ENCODE measurements at places on chromosomes 16 and 17.

GRCh38 chr17:50153650-50154575 is 3.4 kb upstream of the PPP1R9B start:
- DNase-seq = no peak

GRCh38 chr17:7742729-7743128 is 25.2 kb downstream of the DNAH2 start:
- DNase-seq = no peak

DNA sequence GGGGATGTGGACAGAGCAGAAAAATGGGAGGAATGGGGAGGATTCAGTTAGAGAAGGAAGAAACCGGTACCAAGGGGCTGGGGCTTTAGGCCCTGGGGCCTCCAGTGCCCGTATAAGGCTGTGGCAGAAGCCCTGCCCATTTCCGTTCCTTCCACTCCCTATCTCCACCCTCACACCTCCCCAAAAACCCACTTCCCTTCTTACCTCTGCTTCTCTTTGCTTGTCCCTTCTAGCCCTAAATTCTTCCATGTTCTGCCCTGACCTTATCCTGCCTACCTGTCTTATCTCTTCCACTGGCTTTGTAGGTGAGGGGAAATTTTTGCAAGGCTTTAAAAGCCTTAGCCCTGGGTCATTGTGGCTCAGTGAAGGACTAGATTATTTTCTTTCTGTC is 4.1 kb downstream of the RNF167 start:
- no peak for DNase-seq

DNA sequence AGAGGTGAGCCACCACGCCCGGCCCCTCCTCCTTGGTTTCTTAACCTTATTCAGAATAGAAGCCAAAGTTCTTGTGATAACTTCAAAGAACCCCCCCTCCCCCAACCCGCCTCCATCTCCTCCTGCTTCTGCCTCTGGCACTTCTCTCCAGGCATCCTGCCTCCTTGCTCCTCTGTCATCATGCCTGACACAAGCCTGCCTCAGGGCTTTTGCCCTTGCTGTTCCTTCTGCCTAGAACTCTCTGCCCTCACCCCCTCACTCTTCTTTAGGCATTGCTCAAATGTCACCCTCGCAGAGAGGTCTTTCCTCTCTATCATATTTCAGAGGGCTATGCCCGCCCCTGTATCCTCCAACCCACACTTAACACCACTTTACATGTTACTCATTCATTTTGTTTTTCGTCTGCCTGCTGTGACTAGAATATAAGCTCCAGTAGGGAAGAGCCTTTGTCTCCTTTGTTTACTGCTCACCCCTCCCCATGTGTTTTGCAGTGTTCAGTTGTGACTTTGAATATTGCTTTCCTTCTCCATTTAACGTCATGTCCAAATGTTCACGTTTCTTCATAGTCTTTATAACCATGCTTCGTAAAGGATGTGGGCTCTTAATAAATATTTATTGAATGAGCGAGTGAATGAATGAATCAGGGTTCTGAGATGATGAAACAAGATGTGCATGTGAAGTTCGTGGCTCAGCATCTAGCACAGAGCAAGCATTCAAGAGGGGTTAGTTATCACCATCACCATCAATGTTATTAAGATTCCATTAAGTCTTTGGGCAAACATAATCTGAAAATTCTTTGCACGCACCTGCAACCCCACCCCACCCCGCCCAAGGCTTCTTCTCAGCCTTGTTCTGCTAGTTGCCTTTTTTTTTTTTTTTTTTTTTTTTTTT is 186.2 kb upstream of the WSCD1 start:
- DNase-seq = no peak

DNA sequence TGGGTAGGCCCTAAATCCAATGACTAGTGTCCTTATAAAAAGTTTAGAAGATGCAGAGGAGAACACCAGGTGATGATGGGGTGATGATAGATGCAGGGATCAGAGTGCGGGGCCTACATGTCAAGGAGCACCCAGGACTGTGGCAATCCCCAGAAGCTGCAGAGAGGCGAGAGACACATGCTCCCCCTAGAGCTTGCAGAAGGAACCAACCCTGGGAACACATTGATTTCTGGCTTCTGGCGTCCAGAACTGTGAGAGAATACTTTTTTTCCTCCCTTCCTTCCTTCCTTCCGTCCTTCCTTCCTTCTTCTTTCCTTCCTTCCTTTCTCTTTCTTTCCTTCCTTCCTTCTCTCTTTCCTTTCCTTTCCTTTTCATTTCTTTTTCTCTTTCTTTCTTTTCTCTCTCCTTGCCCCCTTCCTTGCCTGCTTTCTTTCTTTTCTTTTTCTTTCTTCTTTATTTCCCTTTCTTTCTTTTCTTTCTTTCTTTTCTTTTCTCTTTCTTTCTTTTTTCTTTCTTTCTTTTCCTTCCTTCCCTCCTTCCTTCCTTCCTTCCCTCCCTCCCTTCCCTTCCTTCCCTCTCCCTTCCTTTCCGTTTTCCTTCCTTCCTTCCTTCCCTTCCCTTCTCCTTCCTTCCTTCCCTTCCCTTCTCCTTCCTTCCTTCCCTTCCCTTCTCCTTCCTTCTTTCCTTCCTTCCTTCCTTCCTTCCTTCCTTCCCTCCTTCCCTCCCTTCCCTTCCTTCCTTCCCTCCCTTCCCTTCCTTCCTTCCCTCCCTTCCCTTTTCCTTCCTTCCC is 134.3 kb downstream of the HAPSTR1 start:
- DNase-seq = no peak

- DNase-seq = no peak
These were observed 86.9 kb downstream of the RBBP6 start for GRCh38 chr16:24626256-24626655.

DNA sequence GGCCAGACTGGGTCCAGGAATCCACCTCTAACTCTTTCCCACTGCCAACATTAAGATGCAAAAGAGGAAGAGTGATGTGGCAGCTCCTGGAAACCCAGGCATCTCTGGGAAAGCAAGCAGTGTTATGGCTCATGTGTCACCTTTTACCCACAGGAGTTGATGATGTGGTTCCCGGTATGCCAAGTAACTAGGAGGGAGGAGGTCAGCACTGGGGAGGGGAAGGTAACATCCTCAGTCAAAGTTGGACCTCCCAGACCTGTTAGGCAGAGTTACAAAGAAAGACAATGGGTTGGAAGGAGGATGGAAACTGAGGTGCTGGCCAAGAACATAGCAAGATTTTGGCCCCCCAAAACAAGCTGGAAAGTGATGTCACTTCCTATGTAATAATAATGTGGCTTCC is 11.4 kb downstream of the KRABD2 start:
- DNase-seq = no peak
